ENCODE measurements at places on chromosomes 3 and 15.

GRCh38 chr15:80970658-80971057 lies 19.0 kb downstream of the MESD start:
- no peak for DNase-seq

DNA sequence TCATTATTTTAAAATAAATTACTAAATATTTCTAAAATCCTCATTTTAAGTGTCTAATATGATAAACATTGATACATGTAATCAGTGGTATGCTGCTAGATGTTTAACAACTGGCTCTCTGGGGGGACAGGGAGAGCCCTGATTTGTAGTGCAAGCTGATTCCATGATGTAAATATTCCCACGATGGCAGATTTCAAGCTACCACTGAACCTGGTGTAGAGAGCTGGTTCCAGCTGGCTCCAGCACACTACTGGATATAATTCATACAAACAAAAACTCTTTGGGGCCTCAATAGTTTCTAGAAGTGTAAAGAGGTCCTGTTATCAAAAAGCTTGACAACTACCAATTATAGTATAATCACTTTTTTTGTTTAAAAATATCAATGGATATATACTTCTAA lies 316.2 kb downstream of the SLC9A9 start:
- no peak for DNase-seq

- DNase-seq, result no peak
These were observed 270.6 kb upstream of the HES1 start for GRCh38 chr3:193865339-193865738.

DNA sequence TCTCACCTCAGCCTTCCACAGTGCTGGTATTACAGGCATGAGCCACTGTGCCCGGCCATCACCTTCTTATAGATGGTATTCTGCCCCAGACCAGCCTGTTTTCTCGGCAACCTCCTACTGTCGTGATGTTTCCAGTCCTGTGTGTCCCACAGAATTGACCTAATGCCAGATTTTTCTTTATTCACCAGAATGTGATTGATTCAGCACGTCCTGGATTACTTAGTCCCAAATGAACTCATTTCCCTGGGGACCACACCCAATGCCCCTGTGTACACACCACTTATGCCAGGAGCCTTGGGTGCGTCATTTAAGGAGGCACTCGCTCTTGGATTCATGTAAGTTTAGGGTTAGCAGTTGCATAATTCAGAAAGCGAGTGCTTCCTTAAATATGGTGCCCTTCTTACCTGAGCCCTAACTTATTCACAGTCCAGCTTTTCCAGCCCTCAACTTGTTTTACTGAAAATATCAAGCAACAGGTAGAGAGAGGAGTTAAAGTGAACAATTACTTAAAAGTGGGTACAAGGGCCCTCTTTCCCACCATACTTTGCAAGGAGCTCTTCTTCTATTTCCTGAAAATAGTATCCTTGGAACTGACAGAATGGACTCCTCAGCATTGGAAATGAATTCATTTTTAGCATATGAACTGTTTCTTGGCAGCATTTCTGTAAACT lies 64.6 kb upstream of the UBE2E1 start:
- no peak for DNase-seq

- no peak for DNase-seq
These were observed 94.8 kb downstream of the CD200R1L start for GRCh38 chr3:112751564-112752512.

DNA sequence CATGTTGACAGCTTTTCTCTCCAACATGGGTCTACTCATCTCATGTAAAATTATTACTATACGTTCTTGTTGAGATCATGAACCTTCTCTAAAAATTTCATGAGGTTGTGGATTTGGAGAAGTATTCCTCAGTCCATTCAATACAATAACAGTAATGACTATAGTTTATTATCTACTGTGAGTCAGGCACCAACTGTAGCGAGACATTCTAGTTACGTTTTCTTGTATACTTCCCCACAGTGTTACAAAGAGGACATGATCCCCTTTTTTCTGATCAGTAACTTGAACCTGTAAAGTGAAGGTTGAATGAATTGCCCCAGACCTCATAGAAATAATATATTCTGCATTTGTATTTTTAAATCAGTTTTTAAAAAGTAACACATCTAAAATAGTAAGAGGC lies 76.4 kb downstream of the AKAP13 start:
- no peak for DNase-seq

DNA sequence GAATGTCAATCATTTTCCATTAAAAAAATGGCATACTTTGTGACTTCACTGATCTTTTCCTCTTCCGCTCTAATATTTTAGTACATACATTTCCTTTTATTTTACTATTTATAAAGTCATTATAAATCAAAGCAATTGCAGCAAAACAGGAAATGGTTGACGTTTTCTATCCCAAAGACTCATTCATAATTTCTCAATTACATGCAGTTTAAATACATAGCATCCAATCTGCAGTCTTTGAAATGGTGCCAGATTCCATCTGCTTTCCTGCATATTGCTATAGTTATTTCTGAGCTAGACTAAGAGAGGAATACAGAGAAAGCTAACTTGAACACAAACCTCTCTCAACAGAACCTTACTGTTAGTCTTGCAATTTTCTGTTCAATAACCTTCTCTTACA lies 179.8 kb downstream of the ZPLD1 start:
- DNase-seq, result no peak

DNA sequence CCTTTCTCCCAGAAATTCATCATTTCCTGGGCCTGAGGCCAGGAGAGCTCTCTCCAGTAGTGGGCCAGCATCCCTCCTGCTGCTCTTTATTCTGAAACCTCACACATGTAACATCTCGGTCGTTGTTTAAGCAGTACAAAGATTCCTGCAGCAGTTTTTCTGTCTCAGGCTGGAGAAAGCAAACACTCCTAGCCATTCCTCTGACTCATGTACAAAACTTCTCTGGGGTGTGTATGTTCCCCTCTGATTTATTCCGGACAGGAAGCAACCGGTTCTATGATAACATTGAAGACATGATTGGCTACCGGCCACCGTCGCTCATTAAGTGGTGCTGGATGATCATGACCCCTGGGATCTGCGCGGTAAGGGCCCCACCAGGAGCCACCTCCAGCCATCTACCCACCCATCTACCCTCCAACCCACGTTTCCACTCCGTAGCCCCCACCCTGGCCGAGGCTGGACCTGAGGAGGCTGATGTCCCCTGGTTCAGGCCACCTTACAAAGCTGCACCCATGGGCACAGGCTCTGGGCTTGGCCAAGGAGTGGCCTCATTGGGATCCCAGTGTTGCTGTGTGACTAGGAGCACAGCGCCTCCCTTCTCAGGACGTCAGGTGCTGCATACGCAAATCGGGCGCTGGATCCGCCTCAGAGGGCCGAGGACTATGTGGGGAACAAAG lies 58.6 kb upstream of the SLC6A1 start:
- no peak for DNase-seq

GRCh38 chr3:156957715-156958114 lies 131.6 kb downstream of the LEKR1 start:
- no peak for DNase-seq

GRCh38 chr15:69443032-69443611 lies 9.5 kb upstream of the RPLP1 start:
- DNase-seq, result peak; percentile 25

DNA sequence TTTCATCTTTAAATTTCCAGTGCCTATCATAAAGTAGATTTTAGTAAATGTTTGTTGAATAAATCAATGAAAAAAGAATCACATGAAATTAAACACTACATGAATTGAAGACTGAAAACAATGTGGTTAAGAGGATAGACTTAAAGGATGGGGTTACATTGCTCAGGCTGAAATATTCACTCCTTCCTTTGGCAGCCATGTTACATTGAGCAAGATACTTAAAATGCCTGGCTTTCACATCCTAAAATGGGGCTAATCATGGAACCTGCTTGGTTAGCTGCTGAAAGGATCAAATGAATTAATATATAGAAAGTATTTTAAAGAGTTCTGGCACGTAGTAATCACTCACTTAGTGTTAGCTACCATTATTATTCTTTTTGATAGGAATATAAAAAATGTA lies 196.9 kb upstream of the SLC2A2 start:
- no peak for DNase-seq

DNA sequence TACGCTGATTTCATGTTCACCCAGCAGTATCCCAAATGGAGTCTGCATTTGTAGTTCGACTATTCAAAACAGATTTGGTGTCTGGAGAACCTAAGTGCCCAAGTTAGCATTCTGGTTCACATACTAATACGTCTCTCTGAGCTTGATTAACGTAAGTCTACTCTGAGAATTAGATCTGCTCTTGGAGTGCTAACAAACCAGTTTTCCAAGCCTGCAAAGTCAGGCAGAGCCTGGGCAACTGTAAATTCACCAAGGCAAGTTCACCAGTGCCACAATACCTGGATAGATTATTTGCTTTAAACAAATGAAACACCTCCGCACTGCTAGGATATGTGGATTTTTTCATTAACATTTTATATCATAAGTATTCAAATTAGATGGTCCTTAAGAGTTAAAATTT lies 912.6 kb downstream of the ROBO1 start:
- no peak for DNase-seq

GRCh38 chr3:195153130-195153529 lies 117.8 kb downstream of the XXYLT1 start:
- DNase-seq, result no peak

GRCh38 chr3:49761661-49762060 lies 24.7 kb downstream of the IP6K1 start:
- no peak for DNase-seq

DNA sequence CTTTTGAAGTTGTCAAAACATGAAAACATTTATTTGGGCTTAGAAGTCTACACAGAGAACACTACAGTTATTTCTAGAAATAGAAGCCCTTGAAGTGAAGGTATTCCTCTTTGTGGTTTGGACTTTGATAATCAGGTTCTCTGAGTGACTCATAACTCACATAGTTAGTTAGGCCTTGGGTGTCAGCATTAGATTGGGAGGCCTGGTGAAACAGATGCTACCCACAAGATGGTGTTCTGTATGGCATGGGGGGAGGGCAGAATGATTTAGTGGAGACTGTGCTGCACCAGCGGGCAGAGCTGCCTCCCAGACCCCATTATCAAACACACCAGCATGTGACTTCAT lies 108.9 kb upstream of the ETV5 start:
- DNase-seq, result no peak

GRCh38 chr3:40645883-40646282 lies 121.1 kb downstream of the ZNF621 start:
- DNase-seq, result no peak

DNA sequence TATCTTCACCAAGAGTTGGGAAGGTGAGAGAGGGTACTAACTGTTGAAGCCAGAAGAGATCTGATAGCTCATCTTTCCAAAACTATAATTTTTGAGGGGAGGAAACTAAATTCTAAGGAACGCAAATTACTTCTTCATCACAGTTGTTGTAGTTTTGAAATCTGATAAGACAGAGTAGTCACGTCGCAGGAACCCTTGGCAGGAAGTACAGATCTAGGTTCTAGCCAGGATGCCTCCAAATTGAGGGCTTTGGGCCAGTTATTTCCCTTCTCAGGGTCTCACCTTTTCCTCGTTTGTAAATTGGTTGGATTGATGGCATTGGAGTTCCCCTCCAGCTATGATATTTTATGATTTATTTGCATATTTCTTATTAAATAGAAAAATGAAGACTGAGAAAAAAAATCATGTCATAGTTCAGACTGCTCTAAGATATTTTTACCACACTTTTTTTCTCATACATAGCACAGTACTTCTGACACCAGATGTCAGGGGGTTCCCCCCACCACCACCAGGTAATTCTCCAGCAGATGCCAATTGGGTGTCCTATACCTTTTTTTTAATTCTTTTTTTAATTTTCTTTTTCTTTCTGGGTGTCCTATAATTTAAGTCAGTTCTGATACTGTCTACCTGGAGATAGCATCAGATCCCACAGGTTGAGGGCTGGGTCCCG lies 32.3 kb upstream of the APH1B start:
- no peak for DNase-seq

DNA sequence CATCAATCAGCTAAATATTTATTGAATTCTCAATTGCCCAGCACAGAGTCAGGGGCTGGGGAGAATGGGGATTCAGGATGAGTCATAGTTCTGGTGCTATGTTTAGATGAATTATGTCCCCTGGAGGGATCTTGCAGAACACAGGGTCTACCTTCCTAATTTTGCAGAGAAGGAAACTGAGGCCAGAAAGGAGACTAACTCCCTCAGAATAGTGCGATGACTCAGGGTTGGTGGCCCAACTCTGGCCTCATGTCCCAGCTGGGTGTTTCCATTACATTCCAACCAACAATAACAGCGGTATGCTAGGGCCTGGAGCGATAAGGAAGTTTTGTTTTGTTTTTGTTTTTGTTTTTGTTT lies 270.9 kb downstream of the TLE3 start:
- DNase-seq, result no peak

DNA sequence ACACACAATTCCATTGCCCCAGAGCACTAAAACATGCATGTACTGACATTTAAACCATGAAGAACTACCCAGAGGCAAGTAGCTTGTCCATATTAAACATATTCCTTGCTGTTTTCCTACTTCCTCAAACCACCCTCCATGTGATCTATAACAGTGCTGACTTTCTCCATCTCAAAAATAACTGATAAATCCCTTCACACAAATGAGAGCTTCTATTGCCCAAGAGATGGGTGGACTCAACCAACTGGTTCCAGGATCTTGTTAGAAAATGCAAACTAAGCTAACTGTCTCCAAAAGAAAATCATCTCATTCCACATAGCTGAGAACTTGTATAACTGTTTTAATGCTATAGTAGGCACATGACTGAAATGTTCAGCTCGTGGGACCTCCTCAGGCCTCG lies 29.6 kb downstream of the DCLK3 start:
- no peak for DNase-seq
